ENCODE measurements at places on chromosomes 12 and 14.

DNA sequence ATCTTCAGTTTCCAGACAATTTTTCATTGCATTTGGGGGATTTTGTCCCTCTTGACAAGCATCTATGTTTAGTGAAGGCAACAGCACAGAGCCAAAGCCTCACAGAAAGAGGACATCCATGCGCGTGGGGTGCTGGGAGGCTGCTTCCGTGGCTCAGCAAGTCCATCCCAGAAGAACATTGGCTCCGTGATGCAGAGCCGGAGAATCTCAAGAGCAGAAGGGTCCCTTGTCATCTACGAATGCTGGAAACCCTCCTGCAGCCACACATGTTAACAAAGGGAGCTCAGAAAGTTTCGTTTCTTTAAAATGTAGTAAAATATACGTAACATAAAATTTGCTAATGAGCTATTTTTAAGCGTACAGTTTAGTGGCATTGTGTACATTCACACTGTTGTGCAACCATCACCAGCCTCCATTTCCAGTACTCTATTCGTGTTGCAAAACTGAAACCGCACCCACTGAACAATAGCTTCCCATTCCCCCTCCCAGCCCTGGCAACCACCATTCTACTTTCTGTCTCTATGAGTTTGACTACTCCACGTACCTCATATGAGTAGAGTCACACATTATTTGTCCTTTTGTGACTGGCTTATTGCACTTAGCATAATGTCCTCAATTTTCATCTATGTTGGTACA lies 185.9 kb downstream of the TTC7B start:
- DNase-seq = no peak
- no peaks in the 10 kb centered on the region for H3K27me3 ChIP-seq
- no peaks in the 10 kb centered on the region for H3K4me1 ChIP-seq
- no peak overlapping the region for H3K27ac ChIP-seq
- H3K4me3 ChIP-seq = no peak overlapping the region

DNA sequence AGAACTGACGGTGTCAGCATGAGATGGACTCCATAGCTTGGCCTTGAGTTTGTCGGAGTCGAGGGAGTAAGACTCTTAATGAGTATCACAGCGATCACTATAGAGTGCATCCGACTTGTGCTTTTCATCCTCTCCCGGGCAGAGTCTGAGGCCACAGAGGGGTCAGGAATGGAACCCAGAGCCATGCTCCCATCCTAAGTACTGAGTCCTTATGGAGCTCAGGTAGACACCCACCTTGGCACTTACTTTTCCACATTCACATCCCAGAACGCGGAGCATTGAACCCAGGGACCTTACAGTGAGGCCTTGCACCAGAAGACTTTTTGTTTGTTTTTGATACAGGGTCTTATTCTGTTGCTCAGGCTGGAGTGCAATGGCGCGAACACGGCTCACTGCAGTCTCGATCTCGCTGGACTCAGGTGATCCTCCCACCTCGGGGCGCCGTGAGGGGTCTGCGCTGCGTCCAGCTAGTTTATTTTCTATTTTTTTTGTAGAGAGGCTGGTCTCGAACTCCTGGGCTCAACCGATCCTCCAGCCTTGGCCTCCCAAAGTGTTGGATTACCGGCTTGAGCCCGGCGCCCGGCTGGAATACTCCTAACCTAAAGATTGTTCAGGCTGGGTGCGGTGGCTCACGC lies 719 bp upstream of the SRSF9 start:
- H3K27ac ChIP-seq = no peak overlapping the region
- H3K4me3 ChIP-seq = peak overlapping the region; percentile 93
- H3K36me3 ChIP-seq = peaks cover 24% of the 10 kb centered on the region
- no peak for DNase-seq
- peaks cover 56% of the 10 kb centered on the region for H3K4me1 ChIP-seq
- H3K27me3 ChIP-seq = no peaks in the 10 kb centered on the region

GRCh38 chr14:72704502-72704901 lies 189.4 kb downstream of the DPF3 start:
- no peak overlapping the region for H3K27ac ChIP-seq
- peaks cover 10% of the 10 kb centered on the region for H3K4me1 ChIP-seq
- DNase-seq = no peak
- no peak overlapping the region for H3K4me3 ChIP-seq
- H3K27me3 ChIP-seq = no peaks in the 10 kb centered on the region

GRCh38 chr12:24756479-24757024 lies 192.3 kb downstream of the BCAT1 start:
- no peak overlapping the region for H3K4me3 ChIP-seq
- H3K4me1 ChIP-seq = no peaks in the 10 kb centered on the region
- no peak for DNase-seq
- no peaks in the 10 kb centered on the region for H3K27me3 ChIP-seq
- no peaks in the 10 kb centered on the region for H3K36me3 ChIP-seq
- no peak overlapping the region for H3K27ac ChIP-seq

DNA sequence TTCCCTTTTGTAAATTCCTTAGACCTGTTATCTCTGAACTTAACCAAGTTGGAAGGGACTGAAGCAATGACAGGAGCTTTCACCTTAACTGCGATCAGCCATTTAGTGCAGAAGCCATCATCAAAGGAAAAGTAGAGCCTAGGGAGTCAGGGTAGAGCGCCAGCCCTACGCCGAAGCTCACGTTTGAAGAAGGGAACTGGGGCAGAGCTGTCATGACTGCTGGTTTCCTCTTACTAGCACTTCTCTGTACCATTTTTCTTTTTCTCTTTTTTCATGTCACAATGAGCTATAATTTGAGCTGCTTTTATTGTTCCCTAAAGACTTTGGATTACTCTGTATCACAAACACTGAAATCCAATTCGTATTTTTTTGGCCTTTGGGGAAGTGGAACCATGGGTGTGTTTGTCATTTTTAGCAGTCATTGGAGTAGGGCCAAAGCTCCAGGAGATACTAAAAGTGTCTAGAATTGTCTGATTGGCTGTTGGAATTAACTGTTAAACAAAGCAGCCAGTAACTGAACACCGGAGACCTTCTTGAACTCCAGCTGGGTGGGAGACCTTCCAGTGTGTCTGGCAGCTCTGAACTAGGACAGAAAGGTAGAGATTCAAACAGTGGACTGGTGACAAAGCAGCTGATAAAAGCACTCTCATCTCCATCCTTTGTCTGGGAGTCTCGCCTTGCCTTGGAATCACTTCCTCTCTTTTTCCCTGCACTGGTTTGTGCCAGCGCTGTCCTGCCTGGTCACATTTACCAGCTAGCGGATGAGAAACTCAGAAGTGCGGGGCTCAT lies 9.1 kb downstream of the MTRFR start:
- H3K4me1 ChIP-seq = peaks cover 25% of the 10 kb centered on the region
- peak overlapping the region; percentile 41 for H3K4me3 ChIP-seq
- H3K27me3 ChIP-seq = no peaks in the 10 kb centered on the region
- peak overlapping the region; percentile 93 for H3K27ac ChIP-seq

DNA sequence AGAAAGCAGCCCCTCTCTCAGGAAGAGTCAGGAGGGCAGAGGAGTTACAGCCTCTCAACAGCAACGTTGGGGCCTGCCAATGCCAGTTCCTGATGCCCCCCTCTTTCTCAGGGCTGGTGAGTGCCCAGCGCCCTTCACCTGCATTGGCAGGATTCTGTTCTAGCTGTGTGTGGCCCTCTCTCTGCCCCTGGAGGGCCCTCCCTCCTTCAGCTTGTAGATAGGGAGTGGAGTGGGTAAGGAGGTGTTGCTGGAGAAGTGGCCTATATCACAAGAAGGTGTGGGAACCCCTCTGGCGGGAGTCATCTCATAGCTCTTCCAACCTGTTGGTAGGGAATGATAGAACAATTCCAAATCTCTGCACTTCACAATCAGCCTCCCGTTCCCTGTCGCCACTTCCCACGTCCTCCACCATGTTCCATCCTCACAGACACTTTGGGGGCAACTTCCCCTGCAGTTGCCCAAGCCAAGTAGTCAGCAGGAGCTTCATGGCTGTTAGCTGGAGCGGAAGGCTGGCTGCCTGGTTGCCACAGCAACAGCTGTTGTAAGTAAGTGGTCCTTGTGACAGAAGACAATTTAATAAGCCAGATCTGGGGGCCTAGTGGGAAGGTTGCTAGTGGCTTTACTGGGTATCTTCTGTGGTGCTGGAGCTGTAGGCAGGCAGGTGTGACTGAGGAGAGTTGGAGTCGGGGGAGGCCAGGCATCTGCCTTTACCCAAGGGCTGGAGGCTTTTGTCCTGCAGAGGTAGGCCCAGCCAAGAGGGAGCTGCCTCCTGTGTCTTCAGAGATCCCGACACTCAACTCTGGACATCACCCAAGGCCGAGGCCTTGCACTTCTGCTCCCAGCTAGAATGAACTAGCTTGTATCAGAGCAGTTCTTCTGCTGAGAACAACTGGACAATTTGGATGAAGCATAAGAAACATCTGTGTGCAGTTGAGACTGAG lies 38.4 kb downstream of the GALNT16 start:
- H3K36me3 ChIP-seq = no peaks in the 10 kb centered on the region
- peaks cover 15% of the 10 kb centered on the region for H3K27me3 ChIP-seq
- H3K27ac ChIP-seq = no peak overlapping the region
- no peaks in the 10 kb centered on the region for H3K4me1 ChIP-seq
- DNase-seq = no peak

DNA sequence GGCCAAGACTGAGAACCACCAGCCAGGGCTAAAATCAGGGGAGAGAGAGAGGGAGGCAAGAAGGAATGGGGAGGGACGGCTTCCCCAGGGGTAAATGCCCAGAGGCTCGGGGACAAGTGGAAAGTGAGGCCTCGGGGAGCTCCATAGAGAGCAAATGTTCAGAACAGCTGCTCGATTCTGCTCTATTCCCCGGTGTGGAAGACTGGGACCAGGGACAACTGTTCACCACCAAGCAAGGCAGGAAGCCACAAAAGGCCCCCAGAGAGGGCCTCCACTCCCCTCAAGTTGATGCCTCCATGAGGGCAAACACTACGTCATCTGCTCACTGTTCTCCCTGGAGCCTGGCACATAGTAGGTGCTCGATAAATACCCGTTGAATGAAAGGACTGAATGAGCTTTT lies 53.5 kb downstream of the IRF2BPL start:
- H3K4me3 ChIP-seq = no peak overlapping the region
- H3K27ac ChIP-seq = no peak overlapping the region

GRCh38 chr14:55762595-55763232 lies 182.7 kb downstream of the KTN1 start:
- H3K4me1 ChIP-seq = no peaks in the 10 kb centered on the region
- H3K27me3 ChIP-seq = peaks cover 4% of the 10 kb centered on the region
- H3K36me3 ChIP-seq = no peaks in the 10 kb centered on the region
- DNase-seq = no peak
- no peak overlapping the region for H3K4me3 ChIP-seq
- no peak overlapping the region for H3K27ac ChIP-seq

DNA sequence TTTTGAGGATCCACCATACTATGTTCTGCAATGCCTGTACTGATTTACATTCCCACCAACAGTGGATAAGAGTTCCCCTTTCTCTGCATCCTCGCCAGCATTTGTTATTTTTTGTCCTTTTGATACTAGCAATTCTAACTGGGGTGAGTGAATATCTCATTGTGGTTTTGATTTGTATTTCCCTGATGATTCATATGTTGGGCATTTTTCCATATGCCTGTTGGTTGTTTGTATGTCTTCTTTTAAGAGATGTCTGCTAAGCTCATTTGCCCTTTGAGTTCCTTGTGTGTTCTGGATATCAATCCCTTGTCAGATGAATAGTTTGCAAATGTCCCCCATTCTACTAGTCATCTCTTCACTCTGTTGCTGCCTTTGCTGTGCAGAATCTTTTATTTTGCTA lies 49.0 kb upstream of the MSRB3 start:
- DNase-seq = no peak
- H3K4me3 ChIP-seq = no peak overlapping the region
- peaks cover 19% of the 10 kb centered on the region for H3K4me1 ChIP-seq
- peaks cover 52% of the 10 kb centered on the region for H3K36me3 ChIP-seq

DNA sequence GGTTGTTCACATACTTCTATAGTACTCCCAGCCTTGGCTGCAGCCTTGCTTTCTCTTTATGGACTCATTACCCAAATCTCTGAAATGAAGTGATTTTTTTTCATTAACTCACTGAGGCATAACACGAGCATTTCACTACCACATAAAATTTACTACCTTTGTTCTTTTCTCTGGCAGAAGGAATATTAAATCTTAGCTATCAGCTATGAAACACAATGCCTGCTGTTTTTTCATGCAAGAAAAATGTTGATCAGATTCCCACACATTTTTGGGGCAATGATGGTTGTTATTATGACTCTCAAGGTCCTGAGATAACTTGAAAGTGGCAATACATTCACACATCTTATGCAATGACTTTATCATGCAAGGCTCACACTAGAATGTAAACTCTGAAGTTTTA lies 225.3 kb upstream of the ATP2B1 start:
- H3K4me3 ChIP-seq = no peak overlapping the region
- H3K27ac ChIP-seq = peak overlapping the region; percentile 43
- peaks cover 11% of the 10 kb centered on the region for H3K4me1 ChIP-seq
- H3K27me3 ChIP-seq = no peaks in the 10 kb centered on the region
- no peaks in the 10 kb centered on the region for H3K36me3 ChIP-seq
- DNase-seq = no peak

GRCh38 chr12:19852100-19852855 lies 413.0 kb downstream of the AEBP2 start:
- DNase-seq = no peak
- H3K4me1 ChIP-seq = no peaks in the 10 kb centered on the region
- H3K27me3 ChIP-seq = peaks cover 14% of the 10 kb centered on the region

DNA sequence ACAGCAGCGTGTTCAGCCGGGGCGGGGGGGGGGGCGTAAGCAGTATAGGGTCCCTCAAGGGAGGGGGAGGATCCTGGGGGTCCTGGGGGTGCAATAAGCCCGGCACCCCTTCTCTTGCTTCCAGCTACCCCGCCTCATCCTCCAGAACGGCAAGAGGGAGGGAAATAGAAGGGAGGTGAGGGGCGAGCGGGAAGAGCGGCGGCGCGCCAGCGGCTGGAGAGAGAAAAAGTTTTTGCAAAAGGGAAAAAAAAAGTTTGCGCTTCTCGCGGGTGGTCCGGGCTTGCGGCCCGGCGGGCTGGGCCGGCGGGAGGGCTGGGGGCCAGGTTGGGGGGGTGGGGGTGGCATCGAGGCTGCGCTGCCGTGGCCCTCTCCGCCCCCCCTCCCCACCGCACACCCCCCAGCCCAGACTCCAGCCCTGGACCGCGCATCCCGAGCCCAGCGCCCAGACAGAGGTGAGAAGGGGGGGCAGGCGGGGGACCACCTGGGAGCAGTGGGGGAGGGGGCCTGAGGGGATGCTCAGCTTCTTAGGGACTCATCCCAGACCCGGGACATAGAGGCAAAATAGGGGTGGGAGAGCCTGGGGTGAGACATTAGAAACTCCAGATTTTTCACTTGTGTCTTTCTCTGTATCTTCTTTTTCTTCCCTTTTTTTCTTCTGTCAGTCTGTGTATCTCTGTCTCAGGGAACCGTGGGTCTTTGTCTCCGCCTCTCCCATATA lies at the start of gene GLI1:
TSS of gene GLI1 (plus strand) at position 36 of the 718 bp plus-strand sequence. CDS start 3,907 bp downstream, outside the sequence.
- peak within 1 kb of the TSS; percentile 97 for H3K4me3 ChIP-seq
- peak within 1 kb of the TSS; percentile 96 for H3K27ac ChIP-seq
- no peaks in the 10 kb centered on the region for H3K36me3 ChIP-seq
- peaks cover 43% of the 10 kb centered on the region for H3K4me1 ChIP-seq
- no peak for DNase-seq
- no peaks in the 10 kb centered on the region for H3K27me3 ChIP-seq
